ENCODE measurements at places on chromosomes 5 and 9. TPM values are rescaled to one million over a fixed set of nuclear protein-coding genes. Genes with fewer than 3 reads are reported as not detected.

DNA sequence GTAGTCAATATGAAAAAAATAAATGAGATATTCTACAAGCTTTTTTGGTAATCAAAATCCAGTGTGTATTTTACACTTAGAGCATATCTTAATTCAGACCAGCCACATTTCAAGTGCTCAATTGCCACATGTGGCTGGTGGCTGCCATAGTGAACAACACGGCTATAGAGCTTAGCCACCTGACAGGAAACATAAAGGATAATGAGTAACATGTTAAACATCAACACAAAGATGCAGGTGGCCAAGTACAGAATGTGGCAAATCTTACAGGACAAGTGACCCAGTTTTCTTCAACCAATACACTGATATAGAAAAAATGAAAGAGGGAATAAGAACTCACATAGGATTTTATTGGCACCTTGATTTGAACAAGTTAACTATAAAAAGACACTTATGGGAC, 61.4 kb downstream of the KIF24 start:
- DNase-seq, result no peak

- DNase-seq, result no peak
These were observed 38.0 kb downstream of the PAX5 start for GRCh38 chr9:36995927-36996705.

DNA sequence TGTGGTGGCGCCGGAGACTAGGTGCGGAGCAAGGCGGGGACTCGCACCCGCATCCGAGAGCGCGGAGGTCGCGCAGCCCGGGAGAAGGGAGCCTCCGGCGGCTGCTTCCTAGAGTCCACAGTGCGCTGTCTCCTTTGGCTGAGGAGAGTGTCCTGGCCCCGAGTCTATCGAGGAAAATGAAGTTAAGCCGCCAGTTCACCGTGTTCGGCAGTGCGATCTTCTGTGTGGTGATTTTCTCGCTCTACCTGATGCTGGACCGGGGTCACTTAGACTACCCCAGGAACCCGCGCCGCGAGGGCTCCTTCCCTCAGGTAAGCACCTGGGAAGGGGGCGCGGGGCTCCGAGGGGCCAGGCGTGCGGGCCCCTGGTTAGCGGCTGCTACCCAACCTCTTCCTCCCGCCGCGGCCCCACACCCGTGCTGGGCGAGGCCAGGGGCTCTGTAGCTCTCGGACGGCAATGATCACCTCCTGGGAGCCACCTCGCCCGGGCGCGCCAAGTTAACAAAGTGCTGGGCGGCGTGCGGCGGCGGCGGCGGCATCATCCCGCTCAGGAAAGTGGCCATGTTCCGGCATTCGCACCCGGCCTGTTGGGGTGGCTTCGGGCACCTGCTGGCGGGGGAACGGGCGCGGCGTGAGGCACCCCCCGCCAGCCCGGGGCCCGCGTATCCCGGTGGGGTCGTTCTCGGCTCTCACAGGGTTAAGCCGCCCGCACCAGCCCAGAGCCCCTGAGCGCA, 681 bp downstream of the MAN2A1 start:
- peak; percentile 46 for DNase-seq

- no peak for DNase-seq
These were observed 43.3 kb downstream of the SNCAIP start for GRCh38 chr5:122355324-122355723.

DNA sequence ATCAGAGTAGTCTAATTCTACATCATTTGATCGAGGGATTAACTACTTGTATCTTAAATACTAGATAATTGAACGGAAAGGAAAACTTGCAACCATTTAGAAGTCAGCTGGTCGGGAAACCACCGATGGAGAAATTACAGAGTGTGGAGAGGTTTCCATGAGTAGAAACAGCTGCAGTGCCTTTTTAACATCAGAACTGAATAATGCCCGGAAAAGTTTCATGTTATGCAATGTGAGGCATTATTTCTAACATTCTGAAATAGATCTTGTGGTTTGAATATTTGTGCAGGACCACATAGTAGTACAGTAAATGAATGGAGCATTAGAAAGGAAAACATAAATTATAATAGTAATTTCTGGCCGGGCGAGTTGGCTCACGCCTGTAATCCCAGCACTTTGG, 88.1 kb upstream of the RNF180 start:
- DNase-seq, result peak; percentile 43

CD180 gene
- 0.66 TPM for polyA plus RNA-seq
